ENCODE measurements at places on chromosomes 1 and 21.

- DNase-seq, result no peak
These were observed 161.7 kb upstream of the EDN2 start for GRCh38 chr1:41646186-41646585.

- DNase-seq, result no peak
These were observed 18.2 kb downstream of the CEP104 start for GRCh38 chr1:3838788-3839187.

- peak; percentile 72 for DNase-seq
These were observed 21.7 kb downstream of the TMEM53 start for GRCh38 chr1:44652445-44653106.

- DNase-seq, result no peak
These were observed 35.3 kb upstream of the POFUT2 start for GRCh38 chr21:45322960-45323461.

GRCh38 chr1:65412256-65412983 is 8.0 kb upstream of the LEPR start:
- no peak for DNase-seq

DNA sequence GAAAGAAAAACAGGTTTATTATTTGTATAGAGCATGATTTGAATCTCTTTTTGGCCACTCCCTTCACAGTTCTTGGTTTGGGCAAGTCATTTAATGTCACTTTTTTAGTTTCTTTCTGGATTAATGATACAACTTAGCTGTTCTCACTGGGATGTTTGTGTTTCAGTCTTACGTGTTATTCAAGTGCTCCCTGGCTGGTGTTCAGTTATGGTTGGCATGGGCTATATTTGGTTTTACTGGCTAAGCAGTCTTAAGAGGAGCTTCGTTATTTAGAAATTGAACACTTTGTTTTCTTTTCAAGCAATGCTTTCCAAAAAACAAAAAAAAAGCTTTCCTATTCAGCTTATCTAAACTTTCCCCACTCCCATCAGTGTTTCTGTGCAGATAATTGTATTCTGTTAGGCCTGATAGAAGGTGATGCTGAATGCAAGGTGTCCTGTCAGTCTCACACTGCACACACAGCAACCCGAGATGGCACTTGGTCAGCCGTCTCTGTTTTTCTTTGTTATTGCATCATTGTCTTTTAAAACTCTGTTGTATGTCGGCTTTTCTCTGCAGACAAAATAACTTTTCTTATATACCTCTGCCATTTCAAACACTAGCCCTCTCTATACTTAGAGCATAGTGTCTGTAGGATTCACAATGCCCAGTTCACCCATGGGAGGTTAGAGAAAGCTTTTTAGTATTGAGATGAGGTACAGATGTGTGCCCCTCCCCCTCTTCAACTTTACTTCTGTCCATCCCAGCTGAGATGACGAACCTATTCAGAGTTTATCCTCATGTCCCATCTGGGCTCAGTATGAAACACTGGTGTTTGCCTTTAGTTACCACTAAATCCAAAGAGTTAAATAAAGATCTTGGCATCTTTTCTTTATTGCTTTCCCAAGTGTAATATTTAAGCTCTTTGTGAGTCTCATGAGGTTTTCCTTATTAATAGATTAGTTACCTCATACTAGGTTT is 80.2 kb downstream of the VPS13D start:
- DNase-seq, result no peak

- no peak for DNase-seq
These were observed 21.2 kb upstream of the UTS2 start for GRCh38 chr1:7873801-7874795.

DNA sequence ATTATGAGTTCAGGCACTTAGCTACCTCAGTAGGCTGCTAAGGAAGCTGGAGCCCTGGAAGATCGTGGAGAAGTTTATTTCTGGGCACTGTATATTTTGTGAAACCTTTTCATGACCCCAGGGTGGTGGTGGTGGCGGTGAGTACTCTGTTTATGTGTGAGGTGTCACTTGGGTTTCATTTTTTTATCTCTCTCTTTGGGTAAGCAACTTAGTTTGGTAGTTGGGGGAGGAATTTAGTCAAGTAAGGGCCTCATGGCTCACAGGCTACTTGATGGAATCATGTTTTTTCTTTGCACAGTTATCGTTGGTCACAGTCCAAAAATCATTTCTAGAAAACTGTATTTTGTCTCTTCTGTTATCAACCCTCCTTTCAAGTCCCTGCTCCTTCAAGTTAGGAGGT is 33.9 kb downstream of the C1orf141 start:
- no peak for DNase-seq

- DNase-seq, result no peak
These were observed 62.2 kb downstream of the NME7 start for GRCh38 chr1:169305356-169305755.

DNA sequence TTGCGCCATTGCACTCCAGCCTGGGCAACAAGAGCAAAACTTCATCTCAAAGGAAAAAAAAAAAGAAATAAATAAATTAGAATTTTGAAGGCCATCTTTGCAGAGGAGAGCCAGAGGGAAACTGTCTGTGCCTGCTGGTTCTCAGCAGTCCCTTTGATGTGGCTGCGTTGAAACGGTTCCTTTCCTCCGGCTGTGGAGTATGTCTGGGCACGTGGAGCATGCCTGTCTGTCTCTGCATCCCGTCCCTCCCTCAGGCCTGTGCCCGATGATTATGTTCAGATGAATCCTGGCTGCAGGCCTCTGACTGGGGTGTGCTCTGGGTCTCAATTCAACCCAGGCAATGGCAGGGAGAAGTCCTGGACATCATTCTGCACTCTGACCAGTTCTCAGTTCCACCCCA is 33.4 kb downstream of the KIAA1614 start:
- no peak for DNase-seq

DNA sequence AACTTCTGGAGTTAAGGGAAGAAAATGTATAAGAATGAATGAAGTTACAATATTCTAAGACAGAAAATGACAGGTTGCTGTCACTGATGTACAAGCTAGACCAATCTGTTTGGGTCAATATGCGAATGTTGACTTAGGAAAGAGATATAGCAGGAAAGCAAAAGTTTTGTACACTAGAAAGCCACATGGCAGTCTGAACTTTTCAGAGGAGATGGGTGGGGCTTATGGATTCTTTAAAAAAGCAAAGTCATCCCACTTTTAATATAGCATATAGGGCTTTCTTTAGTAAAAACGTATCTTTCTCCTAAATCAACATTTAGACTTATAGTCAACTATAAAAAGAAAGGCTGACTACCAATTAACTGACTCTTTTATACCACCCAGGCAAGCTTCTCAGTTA is 381.2 kb downstream of the PTPRC start:
- no peak for DNase-seq

- no peak for DNase-seq
These were observed 776 bp downstream of the HLCS start for GRCh38 chr21:36965720-36966065.

DNA sequence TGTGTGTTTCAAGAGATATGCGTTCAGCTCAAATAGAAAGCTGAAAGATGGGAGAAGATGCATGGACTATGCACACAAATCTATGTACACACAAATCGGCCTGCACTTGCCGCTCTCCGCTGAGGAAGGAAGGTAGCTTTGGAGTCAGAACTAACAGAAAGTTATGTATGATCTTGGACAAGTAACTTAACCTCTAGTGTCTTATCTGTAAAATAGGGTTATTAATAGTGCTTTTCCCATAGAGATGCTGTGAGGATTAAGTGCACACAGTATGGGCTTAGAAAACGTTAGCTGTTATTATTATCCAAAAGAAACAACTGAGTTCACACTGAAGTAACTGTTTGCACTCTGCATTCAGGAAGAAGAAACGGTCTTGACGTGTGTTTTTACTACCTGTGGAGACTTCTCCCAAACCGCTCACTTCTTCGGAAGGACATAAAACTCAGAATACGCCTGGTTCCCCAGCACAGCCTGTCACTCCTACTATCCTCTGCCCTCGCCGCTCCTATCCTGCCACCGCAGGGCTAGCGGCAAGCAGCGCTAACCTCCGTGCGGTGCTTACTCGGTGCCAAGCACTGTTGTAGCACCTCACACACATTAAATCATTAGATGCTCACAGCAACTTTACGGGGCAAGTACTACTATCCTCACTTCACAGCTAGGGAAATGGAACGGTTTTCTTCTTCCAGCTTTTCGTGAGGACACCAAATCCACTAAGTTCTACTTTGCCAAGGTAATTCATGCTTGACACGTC is 1.3 kb downstream of the TGFBR3 start:
- DNase-seq, result peak; percentile 13

DNA sequence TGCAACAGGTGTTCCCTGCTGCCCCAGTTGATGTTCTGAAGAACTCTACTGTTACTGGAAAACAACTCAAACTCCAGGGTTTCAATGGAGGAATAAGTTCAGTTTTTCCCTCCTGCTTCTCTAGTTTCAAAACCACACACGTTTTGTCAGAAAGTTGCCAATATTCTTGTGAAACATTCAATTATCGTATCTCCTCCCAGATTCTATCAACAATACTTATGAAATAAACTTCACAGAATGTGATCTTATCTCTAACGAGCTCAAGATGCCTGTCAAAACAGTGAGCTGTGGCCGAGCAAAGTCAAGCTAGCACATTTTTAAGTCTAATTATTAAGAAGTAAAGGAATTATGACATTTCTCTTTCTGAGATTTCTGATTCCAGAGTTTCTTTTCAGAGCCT is 4.7 kb downstream of the OR2B11 start:
- no peak for DNase-seq

DNA sequence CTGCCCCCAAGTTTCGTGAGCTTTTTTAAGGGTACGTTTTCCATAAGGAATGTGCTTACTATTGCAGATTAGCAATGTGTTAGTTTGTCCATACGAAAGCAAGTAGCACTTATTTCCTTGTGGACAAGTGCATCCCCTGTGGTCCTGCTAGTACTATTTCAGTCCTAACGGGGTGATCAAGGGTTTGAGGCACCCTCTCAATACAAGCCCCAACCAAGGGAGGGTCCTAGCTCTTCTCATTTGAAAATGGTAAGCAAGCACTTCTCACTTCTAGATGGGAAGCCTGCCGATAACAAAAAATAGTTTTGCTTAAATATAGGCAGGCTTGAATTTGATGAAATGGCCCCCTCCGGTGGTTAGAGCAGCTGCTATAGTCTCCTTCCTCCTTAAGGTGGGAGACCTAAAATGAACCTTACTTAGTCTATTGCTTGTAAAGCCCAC is 64.0 kb upstream of the HMCN1 start:
- DNase-seq, result peak; percentile 35

DNA sequence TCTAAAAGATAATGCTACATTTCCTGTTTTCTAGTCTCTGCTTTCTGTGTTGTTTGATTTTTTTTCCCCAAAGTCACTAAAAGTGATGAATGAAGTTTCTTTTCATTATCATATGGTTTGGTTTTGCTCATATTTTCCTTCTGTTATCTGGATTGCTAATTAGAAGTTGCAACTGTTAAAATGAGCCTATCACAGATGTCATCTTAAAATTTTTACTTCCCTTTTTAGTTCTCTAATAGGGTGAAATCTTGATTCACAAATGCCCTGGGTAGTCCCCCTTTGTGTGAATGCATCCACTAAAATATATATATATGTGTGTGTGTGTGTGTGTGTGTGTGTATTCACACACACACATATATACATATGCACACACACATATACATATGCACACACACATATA is 144.1 kb downstream of the GREM2 start:
- no peak for DNase-seq

DNA sequence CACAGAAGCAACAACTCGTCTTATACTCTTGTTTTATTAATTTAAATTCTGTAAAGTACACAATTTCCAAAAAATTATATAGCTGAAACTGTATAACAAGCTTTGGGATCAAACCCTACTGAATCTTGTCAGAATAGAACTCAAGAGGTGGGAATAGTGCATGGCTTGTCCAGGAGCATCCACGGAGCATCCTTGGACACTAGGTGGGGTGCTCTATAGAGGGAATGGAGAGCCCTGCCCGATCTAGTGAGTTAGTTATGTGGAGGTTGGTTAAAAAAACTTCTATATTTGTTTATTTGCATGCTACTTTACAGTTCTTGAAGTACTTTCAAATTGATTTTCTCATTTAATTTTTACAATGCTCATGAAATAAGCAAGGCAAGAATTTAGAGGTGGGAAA is 28.3 kb downstream of the ROR1 start:
- no peak for DNase-seq

- no peak for DNase-seq
These were observed 83.9 kb downstream of the PAX7 start for GRCh38 chr1:18714404-18715175.

DNA sequence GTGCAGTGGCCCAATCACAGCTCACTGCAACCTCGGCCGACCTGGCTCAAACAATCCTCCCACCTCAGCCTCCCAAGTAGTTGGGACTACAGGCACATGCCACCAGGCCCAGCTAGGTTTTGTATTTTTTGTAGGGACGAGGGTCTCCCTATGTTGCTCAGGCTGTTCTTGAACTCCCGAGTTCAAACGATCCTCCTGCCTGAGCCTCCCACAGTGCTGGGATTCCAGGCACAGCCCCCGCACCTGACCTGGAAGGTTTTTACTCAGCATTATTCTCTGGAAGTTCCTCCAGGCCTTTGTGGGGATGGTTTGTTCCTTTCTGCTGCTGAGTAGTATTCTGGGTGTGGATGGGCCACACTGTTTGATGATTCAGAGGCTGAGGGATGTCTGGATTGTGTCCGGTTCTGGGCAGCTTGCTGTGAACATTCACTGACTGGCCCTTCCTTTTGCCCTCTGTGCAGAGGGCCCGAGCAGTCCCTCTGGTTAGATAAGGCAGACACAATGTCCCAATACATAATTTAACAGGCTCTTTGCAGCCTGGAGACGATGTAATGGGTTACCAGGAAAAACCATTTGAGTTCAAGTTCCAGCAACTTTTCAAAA is 6.0 kb upstream of the TRAPPC10 start:
- no peak for DNase-seq

DNA sequence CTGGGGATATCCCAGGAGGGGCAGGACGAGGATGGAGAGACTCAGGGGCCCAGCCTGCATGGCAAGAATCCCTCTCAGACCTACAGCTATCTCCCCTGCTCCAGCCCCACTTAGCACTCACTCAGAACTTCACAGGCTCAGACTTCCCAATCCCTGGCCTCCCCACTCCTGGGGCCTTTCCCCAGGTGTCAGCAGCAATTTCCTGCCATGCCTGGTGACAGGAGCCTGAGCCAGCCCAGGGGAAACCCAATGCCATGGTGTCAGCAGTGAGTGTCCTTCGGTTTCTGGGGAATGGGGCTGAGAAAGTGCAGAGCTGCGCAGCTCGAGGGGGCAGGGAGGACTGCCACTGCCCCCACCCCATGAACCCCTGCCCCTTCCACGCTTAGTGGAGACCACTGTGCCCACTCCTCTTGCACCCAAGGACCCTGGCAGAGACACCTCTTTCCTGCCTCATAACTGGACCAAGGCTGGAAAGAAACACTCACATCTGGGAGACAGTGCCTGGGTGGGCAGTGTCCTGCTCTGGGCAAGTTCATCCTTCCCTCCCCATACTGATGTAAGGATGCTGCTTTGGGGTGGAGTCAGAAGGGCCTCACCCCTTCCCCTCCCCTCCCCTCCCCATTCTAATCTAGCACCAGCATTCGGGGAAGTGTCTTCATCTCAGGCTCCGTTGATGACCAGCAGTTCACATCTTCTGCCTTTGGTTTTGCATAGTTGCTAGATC is 17.1 kb upstream of the UBL4B start:
- DNase-seq, result no peak

DNA sequence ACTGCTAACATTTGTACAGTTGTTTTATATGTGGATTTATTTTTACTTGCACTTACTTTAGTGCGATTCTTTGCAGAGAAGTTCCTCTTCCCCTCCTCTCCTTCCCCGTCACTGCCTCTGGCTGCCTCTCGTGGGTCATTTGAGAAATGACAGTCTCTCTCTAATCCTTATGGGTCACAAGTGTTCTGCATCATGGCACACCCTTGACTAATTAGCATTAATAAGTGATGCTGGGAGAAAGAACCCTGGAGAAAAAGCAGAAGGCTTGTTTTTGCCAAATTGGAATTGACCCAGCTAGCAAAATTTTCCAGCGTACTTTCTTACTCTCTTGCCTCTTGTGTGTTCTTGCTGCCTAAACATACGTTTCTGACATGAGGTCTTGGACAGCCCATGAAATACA is 301.2 kb downstream of the DUSP10 start:
- DNase-seq, result no peak

Data from T-helper 9 cell (primary cell).